AG08396 (cell line): ENCODE measurements at places on chromosomes 2 and 18.

GRCh38 chr2:241443486-241444223, 64.7 kb downstream of the STK25 start:
- DNase-seq: no peak

DNA sequence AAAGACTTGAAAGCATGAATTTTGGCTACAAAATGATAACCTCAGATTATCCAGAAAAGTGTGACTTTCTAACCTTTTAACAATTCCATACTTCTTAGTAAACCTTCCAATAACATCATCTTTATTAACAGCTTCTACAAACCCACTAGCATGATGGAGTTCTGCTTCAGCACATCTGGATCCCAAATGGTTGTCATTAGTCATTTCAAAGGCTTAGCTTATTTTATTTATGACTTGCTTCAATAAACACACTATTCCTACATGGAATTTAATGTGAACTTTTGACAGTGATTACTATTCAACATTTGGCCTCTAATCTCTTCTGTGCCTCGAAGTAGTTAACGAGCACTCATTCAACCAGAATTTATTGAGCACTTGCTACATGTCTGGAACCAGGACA, 808.3 kb downstream of the TSN start:
- no peak for DNase-seq

GRCh38 chr18:8525692-8526091, 83.5 kb upstream of the RAB12 start:
- no peak for DNase-seq

- DNase-seq: no peak
Observed at GRCh38 chr2:133240491-133241223, 327.6 kb downstream of the NCKAP5 start.

GRCh38 chr18:37282386-37283037, 283.1 kb downstream of the CELF4 start:
- DNase-seq: no peak
